ENCODE measurements at places on chromosomes 12 and 14.

DNA sequence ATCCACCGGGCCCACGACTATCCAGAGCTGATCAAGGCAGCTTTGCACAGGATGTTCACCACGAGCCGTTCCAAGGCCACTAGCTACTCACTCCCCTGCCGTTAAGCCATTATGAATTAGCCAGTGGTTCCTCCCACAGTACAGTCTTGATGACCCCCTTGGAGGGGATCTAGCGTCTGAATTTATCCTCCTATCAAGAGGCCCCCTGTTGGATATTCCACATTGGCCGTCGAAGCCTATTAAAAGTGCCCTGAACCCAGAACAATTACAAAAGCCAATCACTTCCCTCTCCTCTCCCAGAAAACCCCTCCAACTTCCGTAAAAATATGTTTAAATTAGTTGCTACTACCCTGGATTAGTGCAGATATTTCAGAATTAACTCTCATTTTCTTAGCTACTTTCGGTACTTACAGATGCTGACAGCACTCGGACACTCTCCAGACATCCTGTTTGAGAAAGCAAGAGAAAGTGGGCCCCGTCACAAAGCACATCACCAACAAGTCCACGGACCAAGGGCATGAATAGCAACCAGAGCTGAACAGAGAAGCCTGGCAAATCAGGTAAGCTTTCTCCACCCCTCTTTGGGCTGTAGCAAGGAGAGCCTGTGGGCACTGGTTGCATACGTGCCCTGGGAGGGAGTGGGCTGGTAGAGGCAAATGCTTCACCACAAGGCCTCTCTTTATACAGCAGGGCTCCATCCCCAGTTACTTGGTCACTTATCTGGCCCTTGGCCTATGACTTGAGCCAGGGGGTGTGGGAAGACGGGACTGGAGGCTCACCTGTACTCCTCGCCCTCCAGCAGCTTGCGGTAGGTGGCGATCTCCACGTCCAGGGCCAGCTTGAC, 5.3 kb downstream of the KRT3 start:
- DNase-seq: no peak

DNA sequence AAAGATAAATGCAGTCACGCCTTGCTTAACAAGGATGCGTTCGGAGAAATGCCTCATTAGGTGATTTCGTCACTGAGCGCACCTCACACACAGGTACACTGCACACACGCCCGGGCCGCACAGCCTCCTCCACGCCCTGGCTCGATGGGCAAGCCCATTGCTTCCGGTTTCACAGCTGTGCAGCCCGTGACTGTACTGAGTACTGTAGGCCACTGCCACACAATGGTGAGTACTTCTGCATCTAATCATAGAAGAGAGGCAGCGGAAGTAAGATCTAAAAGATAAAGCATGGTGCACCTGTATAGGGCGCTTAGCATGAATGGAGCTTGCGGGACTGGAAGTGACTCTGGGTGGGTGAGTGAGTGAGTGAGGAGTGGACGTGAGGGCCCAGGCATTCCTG, 4.3 kb downstream of the RIMBP2 start:
- no peak for DNase-seq

DNA sequence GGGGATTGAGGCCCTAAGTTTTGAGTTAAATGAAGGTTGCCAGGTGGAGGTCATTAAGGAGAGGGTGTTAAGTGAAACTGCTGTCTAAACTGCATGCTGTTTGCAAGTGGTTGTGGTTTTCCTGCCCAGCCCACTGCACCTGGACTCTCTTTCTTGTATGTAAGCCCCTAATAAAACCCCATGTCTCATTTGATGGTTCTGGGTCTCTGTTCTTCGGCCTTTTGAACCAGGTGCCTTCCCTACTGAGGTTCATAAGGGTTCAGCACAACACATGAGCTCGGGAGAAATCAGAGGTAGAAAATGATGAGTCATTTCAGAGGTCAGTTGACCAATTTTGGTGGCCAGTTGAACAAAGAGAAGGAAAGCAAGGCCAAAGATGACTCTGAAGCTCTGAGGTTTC, 382.5 kb downstream of the RPS29 start:
- no peak for DNase-seq

- DNase-seq: no peak
These were observed 181.0 kb upstream of the GRIP1 start for GRCh38 chr12:66859751-66860440.

GRCh38 chr12:5807514-5808219, 137.4 kb downstream of the ANO2 start:
- DNase-seq: no peak

- no peak for DNase-seq
These were observed 41.2 kb upstream of the CRY1 start for GRCh38 chr12:107134558-107134957.

- DNase-seq: no peak
These were observed 3.5 kb downstream of the FOS start for GRCh38 chr14:75282170-75282554.

Measured in NCI-H1694 treated with DMSO at 0.1 percent for 48 hours (cell line).